NCI-H774 (cell line): ENCODE measurements at places on chromosomes 7 and 10.

DNA sequence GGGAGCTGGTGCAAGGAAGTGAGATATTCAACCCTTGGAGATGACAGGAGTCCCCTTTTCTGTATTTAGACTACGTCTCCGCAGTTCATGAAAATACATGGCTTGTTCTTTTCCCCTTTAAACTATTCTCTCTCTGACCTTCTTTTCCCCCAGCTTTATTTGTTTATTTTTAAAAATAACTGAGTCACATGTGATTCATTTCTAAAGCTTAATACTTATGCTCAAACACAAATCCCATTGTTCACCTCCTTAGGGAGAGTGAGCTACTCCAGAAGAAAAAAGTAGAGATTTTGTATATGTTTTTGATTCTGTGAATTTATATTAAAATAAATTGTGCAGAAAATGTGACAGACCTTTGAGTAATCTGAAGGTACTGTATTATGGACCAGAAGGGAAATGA, 35.9 kb upstream of the FZD1 start:
- no peak for DNase-seq

- no peak for DNase-seq
These were observed 28.6 kb downstream of the SLC35B4 start for GRCh38 chr7:134287916-134288659.

- no peak for DNase-seq
These were observed 142.6 kb downstream of the TWIST1 start for GRCh38 chr7:18974803-18975202.

DNA sequence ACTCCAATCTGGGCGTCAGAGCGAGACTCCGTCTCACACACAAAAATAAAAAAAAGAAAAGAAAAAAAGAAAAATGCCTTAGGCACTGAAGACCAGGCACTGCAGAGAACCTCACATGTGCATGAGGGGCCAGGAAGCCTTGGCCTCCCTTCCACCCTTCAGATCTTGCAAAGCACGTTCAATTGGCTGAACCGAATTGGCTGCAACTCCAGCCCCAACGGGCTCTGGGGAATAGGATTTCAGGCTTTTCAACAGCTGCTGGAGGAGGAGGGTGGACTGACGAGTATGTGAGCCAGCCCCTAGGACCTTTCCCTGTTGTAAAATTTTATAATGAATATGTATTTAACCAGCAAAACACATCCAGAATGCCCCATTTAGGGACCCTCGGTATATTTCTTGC, 16.7 kb downstream of the TMEM120A start:
- DNase-seq = no peak
